ENCODE measurements at places on chromosomes 12 and 14. TPM values are rescaled to one million over a fixed set of nuclear protein-coding genes. Genes with fewer than 3 reads are reported as not detected.

VAMP1 gene
- total RNA-seq: 6.3 TPM

C1S gene
- total RNA-seq: 321 TPM

TMEM253 gene
- total RNA-seq: 0.67 TPM

KRT79 gene
- total RNA-seq: 5.4 TPM

FGF6 gene
- total RNA-seq: not detected

Data from upper lobe of right lung (tissue), 1 donor.